ENCODE measurements at places on chromosomes 3 and 15. TPM values are rescaled to one million over a fixed set of nuclear protein-coding genes. Genes with fewer than 3 reads are reported as not detected.

The CCR1 gene
- total RNA-seq = 1.7 TPM

DNA sequence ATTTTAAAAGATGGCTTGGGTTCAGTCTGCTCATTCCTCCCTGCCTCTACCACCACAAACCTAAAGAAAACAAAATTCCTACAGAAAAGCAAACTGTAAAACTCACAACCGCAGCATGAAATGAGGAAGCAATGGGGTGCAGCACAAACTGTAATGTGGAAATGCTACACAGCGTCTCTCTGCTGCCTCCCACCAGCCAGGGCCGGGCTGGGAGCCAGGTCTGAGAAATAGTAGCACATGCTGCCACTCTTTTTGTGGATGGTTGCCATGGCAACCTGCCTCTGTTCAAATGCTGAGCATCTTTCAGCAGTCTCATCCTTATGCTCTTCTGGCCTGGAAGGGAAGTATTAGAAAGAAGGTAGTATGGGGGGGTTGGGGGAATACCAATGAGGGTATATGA is 55.4 kb downstream of the EOMES start:
- peak; percentile 90 for DNase-seq

DNA sequence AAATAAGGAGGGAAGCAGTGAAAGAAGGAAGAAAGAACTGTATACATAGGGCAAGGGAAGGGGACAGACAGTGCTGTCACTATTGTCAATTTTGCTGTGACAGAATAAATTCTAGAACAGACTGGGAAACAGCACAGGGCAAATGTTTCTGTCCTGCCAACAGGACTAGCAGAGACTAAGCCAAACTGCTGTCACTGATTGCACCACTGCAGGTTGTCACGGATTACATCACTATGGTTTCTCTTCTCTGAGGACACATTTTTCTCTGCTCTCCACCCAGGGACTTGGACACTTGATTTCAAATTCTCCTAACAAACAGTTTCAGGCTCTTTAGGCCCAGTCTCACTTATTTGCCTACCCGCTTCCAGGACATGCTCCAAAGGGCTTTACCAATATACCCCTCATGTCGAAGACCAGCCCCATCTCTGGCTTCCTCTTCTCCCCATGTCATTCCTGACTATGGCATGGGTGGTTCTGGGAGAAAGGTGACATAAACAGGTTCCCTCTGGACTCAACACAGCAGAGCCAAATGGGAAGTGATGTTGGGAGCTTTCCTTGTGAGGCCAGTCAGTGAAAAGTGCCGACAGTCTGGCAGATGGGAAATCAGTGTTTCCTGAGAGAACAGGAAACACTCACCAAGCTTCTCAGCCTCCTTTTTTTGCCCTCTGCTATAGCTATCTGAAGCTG is 70.2 kb upstream of the ST3GAL6 start:
- DNase-seq = no peak

The TNNC1 gene
- total RNA-seq = not detected

The ALDH1A2 gene
- total RNA-seq = 6.1 TPM

The PLCB2 gene
- total RNA-seq = 3.3 TPM

The FAM174B gene
- 13.6 TPM for total RNA-seq

The SLC6A11 gene
- 35.1 TPM for total RNA-seq

DNA sequence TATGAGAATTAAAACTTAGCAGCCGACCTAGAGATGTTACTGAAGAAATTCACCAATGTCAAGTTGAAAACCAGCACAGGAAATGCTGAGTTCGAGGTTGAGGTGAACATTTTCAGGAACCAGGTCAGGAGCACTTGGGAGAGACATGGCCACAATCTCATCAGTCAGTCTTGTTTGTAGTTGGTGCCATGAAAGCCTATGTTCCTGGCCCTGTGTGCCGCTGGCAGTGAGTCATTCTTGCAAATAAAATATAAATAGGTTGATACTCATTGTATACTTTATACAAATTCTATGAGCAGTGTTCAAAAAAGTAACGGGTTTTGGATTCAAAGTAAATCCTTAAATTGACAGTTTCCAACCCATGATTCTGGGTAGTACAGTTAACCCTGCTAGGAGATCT is 1.5 kb upstream of the FSIP1 start:
- DNase-seq = no peak

The LRRC3B gene
- total RNA-seq = 51.3 TPM

DNA sequence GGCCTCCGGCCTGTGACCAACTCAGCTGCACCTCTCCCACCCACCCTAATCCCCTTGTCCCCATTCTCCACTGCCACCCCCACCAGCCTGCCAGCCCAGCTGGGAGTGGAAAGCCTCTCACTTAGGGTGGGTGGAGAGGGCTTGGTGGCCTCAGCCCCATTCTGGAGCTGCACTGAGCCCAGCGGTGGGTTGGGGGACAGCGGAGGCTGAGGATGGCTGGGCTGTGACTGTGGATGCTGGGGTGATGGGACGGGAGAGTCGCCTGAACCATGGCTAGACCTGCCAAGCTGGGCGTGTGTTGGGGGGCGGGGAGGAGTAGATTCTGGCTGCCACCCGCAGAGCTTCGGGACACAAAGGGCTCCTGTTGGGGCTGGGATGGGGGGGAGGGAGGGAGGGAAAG is 1.8 kb downstream of the CLCN2 start:
- DNase-seq = peak; percentile 57

DNA sequence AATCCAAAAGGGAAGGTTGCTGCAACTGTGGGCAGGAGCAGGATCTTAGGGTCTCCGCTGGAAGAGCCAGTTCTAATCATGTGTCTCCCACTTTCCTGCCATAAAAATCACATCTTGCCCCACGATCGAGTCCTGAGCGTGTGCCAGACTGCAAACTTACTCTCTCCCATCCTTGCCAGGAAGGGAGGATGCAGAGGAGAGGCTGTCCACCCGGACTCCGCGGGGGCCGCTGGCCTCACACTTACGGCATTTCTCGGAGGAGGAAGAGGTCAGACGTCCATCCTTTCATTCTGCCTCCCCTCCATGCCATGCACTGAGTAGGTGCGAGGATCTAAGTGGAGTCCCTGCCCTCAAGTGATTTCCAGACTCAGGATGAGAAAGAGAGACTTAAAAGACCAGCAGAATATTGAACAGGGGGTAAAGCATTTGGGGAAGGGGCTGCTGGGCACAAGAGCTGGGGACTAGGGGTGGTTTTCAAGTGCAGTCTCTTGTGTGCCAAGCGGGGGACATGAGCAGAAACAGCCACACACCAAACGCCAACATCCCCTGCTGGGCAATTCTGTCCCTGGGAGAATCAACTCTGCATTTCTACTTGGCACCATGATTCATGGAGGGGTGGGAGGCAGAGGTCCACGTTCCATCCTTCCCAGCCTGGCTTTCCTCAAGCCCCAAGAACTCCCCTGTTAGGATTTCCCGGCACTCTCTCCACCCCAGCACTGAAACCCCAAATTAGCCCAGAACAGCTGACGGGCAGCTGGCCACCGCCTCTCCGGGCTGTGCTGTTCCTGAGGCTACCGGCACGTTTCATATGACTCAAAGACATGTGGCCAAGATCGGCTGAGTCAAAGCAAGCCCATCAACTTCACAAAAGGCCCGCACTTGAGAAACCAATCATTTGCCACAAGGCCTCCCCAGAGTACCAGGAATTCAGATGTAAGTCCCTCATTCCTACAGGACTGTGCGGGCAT is 11.6 kb downstream of the OXTR start:
- DNase-seq = no peak

GRCh38 chr3:105502333-105502732 is 135.6 kb downstream of the ALCAM start:
- DNase-seq = no peak

DNA sequence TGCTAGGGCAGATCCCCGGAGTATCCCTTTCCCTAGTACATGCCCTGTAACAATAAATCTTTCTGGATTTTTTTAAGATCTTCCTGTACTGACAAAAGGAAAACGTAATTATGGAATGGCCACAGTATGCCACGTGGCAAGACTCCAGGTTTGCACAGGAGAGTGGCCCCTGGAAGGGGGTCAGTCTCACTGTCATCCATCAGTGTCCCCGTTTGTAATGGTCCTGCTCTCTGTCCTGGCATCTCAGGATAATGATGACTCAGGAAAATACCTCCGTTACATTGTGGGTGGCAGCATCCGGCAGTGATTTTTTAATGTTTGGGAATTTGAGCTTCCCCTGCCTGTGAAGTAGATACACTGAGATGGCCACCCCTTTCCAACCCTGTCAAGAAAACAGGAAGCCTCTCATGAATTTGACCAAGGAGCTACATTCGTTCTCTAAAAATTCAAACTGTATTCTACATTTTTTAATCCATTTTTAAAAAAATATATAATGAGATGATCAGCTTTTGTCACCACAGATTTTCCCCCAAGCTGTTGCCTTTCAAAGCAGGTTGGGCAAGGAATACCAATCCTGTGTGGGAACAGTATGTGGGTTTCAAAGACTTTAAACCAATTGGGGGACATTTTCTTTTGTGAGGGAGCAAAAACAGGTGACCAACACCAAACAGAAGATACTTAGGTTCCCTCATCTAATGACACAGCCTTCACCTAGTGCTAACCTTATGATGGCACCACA is 110.4 kb downstream of the C3orf70 start:
- no peak for DNase-seq

DNA sequence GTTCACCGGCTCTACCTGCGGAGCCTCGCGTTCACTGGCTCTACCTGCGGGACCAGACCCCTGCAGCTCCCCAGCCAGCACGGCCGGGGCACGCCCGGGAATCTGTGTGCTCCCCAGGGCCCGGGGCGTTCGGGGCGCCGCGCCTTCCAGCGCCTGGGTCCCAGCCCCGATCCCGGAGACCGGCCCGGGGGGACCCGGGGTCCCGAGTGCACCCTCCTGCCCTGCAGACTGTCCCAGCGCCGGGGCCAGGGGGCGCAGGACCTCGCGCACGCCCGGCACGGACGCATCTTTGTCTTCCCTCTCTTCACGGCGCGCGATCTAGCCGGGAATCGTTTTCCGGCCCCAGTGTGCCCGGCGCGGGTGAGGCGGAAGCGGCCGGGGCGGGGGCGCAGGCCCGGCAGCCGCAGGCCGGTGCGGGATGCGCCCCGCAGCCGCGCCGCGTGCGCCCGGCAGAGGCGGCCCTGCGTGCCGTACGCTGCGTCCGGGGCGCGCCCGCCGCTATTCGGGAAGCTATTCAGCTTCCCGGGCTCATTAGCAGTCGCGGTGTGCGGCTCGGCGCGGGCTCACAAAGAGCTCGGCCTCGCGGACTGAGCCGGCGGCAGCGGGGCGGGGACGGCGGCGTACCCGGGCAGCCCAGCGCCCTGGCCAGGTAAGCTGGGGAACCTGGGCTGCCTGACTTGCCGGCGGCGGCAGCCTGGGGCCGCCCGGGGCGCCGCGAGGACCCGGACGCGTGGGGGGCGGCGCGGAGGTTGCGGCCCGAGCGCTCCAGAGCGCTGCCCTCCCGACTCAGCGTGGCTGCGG is at the start of gene APBA2:
TSS of gene APBA2 (plus strand) at position 345 of the 801 bp plus-strand sequence. CDS start 167,911 bp downstream, outside the sequence.
- DNase-seq = peak; percentile 42

The LMLN gene
- total RNA-seq = 8.4 TPM

- DNase-seq = no peak
Observed at GRCh38 chr15:68154923-68155559, 50.1 kb downstream of the CALML4 start.

GRCh38 chr15:73782344-73782959 is 29.3 kb upstream of the INSYN1 start:
- no peak for DNase-seq

DNA sequence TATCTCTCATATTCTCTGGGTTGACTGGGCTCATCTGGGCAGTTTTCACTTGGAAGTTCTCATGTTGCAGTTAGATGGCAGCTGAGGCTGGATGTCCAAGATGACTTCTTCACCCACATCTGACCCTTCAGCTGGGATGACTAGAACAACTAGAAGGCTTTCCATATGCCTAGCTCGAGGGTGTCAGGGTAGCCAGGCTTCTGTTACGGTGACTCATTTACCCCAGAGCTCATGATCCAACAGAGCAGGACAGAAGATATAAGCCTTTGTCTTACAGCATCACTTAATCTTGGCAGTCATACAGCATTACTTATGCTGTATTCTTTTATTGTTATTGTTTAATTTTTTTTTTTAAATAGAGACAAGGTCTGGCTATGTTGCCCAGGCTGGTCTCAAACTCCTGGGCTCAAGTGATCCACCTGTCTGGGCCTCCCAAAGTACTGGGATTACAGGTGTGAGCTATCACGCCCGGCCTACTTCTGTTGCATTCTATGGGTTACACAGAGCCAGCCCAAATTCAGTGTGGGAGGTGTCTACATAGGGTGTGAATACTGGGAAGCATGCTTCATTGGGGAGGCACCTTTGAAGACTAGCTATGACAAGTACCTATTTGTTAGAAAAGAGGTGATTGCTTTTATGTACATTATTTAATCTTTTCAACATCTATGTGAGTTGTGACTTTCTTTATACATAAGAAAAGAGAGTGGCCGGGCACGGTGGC is 10.7 kb downstream of the HMCES start:
- no peak for DNase-seq

GRCh38 chr15:35627696-35628095 is 81.7 kb upstream of the DPH6 start:
- no peak for DNase-seq

DNA sequence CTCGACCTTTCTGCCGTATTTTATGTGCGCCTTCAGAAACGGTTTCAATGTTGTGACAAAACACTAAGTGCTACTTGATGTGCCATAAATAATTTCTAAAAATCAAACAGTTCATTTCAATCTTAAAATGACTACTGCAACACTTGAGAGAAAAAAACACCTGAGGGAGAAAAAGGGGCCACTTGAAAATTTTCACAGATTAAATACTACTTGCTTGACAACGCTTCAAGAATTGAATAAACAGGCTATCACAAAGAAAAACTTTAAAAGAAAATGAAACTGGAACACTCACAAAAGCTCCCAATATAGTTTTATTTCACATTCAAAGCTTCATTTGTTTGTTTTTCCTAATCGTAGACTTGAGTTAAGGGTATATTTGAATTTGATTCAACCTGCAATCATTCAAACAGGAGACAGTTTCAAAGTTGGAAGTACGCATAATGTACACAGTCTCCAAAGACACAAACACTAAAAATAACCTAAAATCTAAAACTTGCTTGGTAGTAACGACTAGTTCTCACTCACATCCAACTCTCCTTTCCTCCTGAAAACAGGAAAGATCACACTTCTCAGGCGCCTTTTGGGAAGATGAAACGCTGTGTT is 380.7 kb downstream of the ERC2 start:
- DNase-seq = no peak

The ATP13A5 gene
- under 0.01 TPM for total RNA-seq

GRCh38 chr3:187741403-187742350 is 3.6 kb downstream of the BCL6 start:
- DNase-seq = peak; percentile 38

- DNase-seq = no peak
Observed at GRCh38 chr3:12454076-12454815, 30.0 kb upstream of the TSEN2 start.

The CCDC39 gene
- 0.62 TPM for total RNA-seq

DNA sequence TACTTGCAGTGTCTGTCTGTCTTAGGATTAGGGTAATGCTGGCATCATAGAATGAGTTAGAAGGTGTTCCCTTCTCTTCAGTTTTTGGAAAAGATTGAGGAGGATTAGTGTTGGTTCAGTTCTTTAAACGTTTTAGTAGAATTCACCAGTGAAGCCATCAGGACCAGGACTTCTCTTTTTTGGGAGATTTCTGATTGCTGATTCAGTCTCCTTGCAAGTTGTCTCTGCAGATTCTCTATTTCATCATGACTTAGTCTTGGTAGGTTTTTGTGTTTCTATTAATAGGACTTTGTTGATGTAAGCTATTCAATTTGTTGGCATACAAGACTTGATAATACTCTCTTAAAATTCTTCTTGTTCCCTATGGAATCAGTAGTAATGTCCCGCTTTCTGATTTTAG is 48.9 kb downstream of the STT3B start:
- DNase-seq = no peak

GRCh38 chr3:123283074-123283473 is 81.3 kb downstream of the SEC22A start:
- no peak for DNase-seq
